ENCODE measurements at places on chromosomes 6 and 20.

DNA sequence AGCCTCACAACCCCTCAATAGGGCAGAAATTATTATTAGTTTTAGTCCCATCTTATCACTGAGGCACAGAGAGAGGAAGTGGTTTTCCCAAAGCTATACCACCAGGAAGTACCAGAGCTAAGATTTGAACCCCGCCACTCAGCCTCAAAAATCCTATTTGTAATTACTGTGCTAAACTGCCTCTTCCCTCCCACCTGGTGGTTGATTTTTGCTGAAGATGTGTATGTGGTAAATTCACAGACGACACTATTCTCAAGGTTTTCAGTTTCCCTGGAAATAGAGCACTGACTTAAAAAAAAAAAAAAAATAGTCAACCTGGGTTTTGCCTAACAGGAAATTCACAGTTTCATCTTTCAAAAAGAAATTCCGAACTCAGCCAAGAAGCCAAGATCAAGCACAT is 57.9 kb downstream of the TSHZ2 start:
- DNase-seq, result peak; percentile 21

GRCh38 chr6:161557333-161558107 is 283.7 kb upstream of the AGPAT4 start:
- no peak for DNase-seq

DNA sequence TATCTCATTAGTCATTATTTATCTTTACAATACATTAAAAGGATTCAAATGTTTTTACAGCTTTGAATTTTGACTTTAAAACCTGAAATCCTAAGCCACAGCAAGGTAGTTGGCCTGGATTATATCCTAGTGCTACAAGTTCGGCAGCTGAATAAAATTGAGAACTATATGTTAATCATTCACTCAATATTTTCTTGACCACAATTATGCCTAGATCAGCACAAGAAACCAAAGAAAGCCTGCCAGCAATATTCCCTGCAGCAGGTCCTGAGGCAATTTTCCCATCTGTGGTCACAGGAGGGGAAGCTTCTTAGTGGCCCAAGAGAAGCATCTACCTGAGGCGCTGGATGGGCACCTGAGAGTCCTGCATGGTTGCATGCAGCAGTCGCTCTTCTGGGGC is 183.5 kb downstream of the GMDS start:
- no peak for DNase-seq

DNA sequence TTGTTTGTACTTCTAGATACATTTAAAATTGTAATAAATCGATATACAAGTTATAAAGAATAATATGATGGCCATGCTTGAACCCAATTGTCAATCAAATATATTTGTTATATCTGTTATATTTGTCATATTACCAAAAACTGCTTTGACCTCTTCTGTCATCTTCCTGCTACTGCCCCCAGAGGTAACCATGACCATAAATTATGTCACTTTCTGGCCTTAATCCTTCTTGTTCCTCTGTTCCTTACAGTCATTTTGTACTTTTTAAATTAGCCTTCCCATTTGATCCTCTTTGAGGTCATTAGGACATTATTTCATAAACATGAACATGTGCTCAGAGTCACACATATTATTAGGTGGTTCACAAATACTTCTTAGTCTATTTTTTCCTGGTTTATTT is 124.7 kb downstream of the HFE start:
- DNase-seq, result no peak

DNA sequence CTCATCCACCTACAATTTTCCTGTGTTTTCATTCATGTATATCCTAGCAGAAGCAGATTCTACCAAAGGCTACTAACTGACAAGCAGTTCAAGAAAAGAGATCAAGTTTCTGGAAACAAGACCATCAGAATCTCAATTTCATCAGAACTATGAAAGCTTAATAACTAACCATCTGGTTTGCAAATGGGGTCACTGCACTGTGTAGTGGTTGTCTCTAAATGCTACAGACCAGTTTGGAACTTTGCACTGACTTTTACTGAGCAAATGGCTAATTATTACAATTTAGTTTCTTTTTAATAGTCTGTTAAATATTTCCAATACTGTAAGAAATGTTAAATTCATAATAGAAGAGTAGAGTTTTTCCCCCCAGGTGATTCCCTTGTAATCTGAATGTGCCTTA is 64.5 kb downstream of the REPS1 start:
- no peak for DNase-seq

GRCh38 chr6:10205892-10206291 is 209.0 kb downstream of the TFAP2A start:
- no peak for DNase-seq

DNA sequence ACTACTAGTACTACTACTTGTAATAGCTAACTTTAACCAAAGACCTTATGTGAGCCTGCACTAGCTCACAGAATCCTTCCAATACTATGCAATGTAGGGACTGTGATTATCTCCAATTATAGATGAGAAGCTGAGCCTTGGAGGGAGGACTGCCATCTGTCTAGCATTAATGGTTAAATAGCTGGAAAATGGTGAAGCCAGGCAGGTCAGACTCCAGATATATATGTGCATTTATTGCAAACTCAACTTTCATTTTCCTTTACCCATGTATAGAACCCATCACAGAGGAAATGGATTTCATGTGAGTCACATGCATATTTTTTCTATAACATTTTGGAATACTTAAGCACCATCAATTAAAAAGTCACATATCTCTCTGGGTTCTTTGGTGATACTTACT is 229.9 kb downstream of the BCAS1 start:
- DNase-seq, result no peak

- no peak for DNase-seq
Observed at GRCh38 chr6:6785163-6785521, 196.6 kb downstream of the LY86 start.

DNA sequence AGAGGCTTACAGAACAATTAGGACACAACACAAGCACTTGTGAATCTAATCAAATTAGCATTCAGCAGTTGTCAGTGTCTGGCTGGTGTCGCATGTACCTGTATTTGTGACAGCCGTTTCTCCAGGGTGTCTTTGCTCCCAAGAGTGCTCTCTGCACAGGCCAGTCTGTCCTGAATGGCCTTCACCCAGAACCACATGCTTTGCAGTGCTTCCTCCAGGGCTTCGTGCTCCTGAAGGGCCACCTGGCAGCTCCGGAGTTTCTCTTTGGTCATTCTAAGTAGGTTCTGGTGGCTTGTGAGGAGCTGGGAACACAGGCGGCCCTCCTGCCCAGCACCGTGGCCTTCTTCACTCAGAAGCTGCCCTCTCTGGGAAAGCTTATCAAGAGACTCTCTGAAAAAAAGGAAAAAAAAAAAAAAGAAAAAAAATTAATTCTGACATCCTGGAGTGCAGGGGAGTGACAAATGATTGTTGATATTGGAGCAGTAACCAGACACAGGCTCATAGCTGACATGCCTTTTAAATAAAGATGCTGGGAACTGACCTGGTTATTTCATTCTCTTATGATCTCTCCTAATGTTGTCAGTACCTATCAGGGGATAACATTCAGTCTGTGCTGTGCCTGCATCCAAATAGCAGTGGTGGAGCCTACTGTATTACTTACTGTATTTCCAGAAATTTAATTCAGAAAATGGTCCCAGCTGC is 245.8 kb downstream of the SYNE1 start:
- no peak for DNase-seq

DNA sequence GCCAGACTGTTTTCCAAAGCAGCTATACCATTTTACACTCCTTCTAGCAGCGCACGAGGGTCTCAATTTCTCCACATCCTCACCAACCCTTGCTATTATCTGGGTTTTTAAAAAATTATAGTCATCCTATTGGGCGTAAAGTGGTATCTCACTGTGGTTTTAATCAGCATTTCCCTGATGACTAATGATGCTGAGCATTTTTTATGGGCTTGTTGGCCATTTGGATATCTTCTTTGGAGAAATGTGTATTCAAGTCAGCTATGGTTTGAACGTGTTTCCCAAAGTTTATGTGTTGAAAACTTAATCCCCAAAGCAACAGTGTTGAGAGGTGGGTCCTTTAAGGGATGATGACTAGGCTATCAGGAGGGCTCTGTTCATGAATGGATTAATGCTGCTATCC is 6.7 kb downstream of the MCUR1 start:
- no peak for DNase-seq

DNA sequence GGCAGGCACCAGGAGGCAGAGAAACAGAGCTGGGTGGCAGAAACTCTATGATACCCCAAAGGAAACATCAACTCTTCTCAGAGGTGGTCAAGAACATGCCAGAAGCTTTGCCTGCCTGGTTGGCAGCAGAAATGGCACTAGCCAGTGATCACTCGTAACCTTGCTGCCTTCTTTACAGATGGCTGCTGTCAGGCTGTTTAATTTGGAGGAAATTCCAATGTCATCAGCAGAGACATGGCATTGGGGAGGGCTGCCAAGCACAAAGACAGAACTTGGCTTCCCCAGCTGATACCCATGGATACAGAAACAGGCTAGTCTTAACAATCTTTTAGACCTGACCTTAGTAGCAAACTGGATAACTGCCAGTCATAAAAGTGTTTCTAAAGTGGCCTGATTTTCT is 153.6 kb downstream of the GMPR start:
- no peak for DNase-seq

- no peak for DNase-seq
Observed at GRCh38 chr20:20317195-20317594, 50.7 kb upstream of the INSM1 start.

- DNase-seq, result peak; percentile 54
Observed at GRCh38 chr20:40741507-40742106, 52.6 kb upstream of the MAFB start.

- peak; percentile 23 for DNase-seq
Observed at GRCh38 chr6:37860226-37860839, 40.8 kb downstream of the ZFAND3 start.

GRCh38 chr6:47633141-47633540 is 65.2 kb upstream of the ADGRF4 start:
- DNase-seq, result no peak

- DNase-seq, result no peak
Observed at GRCh38 chr6:16343593-16343992, 105.2 kb downstream of the GMPR start.

- peak; percentile 78 for DNase-seq
Observed at GRCh38 chr6:154928325-154928922, 66.7 kb upstream of the TIAM2 start.

GRCh38 chr6:124396361-124396760 is 565.9 kb upstream of the RNF217 start:
- DNase-seq, result no peak

All from stimulated activated CD4-positive, alpha-beta T cell treated with anti-CD3 and anti-CD28 coated beads, Interleukin-15, amount 100 ng/mL, for 24 hours (primary cell).